Bone marrow (tissue), 2 donors: ENCODE measurements at places on chromosomes 16 and 17.

DNA sequence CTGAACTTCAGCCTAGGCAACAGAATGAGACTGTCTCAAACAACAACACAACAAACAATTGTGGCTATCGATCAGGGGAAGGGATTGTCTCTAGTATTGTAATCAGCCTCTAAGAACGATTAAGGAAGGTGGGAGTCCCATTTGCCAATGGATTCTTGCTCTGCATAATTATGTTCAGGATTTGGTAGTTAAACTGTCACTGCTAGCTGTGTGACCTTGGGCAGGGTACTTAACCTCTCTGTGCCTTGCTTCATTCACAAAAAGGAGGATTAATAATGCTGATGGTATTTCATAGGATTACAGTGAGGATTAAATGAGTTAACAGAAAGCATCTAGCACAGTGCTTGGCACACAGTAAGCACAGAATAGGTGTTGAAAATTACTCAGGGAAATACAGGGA lies 6.7 kb upstream of the SSTR2 start:
- no peak for DNase-seq

GRCh38 chr17:58334661-58335060 lies 6.1 kb upstream of the TSPOAP1 start:
- DNase-seq: no peak

GRCh38 chr16:12570046-12570618 lies 233.6 kb downstream of the CPPED1 start:
- DNase-seq: no peak

DNA sequence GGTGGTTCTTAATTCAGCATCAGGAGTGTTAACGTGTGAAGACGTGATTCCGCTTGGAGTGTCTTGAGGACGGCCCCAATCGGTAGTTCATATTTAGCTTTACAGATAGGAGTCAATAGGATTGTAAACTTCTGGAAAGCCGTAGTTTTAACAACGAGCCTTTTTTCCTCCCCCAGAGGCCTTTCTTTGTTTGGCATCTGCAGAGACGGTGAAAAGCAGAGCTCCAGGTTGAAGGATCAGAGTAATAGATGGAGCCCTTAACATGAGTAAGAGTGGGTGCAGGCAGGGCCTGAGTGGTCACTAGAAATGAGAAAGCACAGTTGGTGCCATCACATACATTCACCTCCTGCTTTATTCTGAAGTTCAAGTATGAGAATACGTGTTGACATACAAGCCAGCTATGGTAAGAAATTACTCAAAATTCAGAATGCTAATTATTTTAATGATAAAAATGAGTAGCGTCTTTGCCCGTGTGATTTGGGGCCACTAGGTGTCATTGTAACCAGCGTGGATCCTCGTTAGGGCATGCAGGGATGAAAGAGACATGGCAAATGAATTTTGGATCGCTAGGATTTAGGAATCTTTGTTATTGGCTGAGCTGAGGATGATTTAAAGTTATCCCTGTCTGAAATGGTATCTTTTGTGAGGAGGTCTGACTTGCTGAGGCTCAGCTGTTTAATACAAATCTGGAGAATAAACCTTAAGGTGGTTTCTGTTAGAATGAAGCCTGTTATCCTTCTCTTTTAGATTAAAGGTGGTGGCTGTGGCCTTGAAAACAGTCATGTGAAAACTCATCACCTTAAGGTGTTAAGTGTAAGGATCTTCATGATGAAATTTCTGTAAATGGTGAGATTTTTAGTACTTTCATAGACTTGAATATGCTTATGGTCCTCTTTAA lies 18.6 kb downstream of the PRCD start:
- DNase-seq: no peak

DNA sequence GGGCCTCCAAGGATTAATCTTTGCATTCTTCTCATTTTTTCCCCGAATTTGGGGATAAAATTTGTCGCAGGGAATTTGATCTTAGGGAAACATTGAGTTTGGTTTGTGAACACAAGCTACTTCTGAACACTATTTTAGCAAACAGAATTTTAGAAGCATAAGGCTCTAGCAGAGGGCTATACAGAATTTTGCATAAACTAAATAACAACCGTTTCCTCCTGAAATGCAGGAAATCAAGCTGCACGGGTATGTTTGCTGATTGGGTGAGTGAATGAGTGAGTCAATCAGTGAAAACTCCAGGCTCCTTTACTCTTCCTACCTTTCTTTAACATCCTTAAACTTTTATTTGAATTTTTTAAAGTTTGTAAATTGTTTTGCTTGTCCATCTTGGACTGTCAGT lies 81.3 kb upstream of the GNAO1 start:
- no peak for DNase-seq

- DNase-seq: no peak
These were observed 68.1 kb downstream of the COG7 start for GRCh38 chr16:23384878-23385277.

DNA sequence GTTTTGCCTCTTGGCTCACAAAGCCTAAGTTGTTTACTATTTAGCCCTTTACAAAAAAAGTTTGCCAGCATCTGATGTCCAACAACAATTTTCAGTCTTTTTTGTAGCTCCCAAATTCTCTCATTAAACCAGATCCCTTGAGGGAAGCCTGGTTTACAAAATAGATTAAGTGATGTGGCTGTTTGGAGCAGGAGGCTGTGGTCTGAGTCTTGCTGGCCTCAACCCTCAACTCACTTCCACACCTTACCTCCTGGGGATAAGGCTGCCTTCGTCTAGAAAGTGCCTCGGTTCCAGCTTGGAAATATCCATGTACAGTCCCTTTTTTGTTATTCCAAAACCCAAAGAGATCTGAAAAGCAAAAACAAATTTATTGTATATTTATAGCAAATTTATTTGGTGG lies 138.4 kb downstream of the WWOX start:
- DNase-seq: no peak

DNA sequence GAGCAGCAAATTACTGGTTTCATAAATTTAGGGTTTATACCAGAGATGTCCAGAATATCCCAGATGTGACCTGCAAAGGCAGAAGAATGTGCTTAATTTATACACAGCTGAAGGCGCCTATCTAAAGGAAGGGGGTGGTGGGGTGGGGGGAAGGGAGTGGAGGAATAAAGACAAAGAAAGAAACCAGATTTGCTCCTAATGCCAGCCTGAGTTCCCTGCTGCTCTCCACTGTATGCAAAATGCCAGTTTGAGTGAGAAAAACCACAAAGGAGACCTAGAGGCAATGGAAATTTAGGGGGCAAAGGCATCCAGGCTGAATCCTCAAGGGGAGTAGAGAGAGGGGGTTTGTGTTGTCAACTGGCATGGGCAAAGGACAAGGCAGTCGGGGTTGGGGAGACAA lies 161.5 kb upstream of the TOX3 start:
- no peak for DNase-seq

DNA sequence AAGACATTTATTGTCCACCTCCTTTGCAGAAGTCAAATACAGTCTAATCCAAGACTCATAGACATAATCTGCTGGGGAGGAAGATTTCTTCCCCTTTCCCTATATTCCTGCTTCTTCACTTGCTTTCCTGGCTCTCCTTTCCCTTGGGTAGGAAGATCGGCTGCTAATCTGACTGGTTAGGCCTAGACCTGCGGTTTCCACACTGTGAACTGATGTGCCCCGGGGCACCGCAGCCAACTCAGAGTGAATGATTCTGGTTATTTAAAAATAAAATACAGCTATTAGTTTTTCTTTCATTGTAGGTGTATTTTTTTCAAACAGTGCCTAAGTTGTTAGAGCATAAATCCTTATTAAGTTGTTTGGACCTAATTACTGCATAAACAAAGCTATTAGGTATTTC lies 78.9 kb downstream of the DNAH3 start:
- DNase-seq: no peak

DNA sequence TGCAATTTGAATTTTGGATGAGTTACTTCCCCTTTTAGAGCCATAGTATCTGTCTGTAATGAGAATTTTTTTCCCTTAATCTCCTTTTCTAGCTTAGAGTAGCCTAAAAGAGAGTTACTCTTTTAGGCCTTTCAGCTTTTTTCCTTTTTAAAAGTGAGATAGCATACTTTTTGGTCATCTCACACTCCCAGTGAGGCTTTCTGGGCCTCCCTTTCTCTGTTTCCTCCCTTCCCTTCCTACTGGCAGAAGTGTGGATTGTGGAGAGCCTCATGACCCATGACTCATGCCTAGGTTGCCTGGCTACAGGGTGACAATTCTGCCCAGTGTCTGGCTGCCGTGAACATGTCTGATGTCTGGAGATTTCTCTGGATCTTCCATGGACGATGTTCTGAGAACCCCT lies 15.2 kb downstream of the KRT23 start:
- DNase-seq: no peak
